CD14-positive monocyte (primary cell): ENCODE measurements at places on chromosomes 4 and X.
A peak's percentile ranks its signal among the peaks of the same experiment; 100 is the strongest.

- DNase-seq = no peak
Observed at GRCh38 chrX:29376584-29376983, 789.3 kb downstream of the IL1RAPL1 start.

GRCh38 chr4:175351473-175351872 lies 433.3 kb downstream of the ADAM29 start:
- no peak for DNase-seq

GRCh38 chr4:127975121-127975770 lies 10.0 kb downstream of the ABHD18 start:
- no peak for DNase-seq

DNA sequence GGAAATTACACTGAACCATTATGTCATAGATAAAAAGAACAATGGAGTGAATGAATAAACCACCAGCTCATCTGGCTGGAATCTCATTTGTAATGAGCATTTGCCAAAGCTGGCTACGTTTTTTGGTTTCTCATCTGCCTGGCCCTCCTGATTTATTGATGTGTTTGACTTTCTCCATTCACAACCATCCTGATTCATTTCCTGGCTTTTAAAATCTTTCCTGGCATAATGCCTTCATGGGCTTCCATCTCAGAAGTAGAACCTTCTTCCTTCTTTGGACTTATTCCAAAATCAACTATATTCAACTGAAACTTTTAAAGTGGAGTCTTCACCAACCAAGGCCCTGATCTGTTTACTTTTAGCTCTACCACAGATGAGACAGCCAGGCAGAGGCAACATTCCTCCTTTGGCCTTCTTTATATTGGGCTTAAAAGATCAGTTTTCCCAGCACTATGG lies 36.0 kb upstream of the ARSJ start:
- no peak for DNase-seq

- peak; percentile 41 for DNase-seq
Observed at GRCh38 chrX:96994093-96994492, 110.4 kb downstream of the RPA4 start.

DNA sequence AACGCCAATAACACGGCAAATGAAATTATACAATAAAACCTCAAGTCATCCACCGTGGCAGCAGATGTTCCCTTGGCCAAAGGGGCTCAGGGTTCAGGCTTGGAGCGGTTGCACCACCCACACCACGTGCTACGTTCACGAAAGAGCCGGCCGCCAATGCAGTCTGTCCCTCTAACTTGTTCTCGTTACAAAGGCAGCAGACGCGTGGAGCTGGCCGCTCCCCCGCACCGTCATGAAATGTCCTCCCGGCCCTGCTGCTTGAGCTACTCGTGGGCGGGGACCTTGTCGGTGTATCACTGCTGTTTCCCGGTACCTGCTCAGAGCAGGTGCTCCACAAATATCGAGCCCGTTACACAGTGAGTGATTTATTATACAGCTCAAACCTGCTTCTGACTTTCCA lies 36.4 kb upstream of the MAN2B2 start:
- no peak for DNase-seq

GRCh38 chr4:156609421-156609820 lies 362.2 kb downstream of the PDGFC start:
- no peak for DNase-seq

- no peak for DNase-seq
Observed at GRCh38 chr4:144599621-144600020, 46.3 kb upstream of the HHIP start.

- no peak for DNase-seq
Observed at GRCh38 chr4:185343726-185344581, 51.8 kb downstream of the LRP2BP start.

GRCh38 chrX:47638816-47639215 lies 9.1 kb upstream of the CFP start:
- DNase-seq = no peak

- peak; percentile 22 for DNase-seq
Observed at GRCh38 chrX:81205551-81205950, 3.6 kb downstream of the SH3BGRL start.

DNA sequence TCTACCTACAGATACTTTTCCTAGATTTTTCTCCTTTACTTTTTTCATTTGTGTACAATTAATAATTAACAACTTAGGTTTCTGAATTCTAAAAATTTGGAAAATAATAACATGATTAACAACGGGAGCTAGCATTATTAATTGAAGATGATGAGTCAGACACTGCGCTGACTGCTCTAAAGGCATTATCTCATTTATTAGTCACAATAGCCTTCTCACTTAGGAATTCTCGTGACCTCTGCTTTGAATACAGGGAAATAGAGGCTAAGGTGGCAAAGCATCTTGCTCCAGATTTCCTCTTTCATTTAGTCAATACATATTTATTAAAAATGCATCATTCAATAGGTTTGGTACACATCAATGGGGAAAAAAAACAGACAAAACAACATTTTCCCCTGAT lies 441.3 kb downstream of the PCDH18 start:
- DNase-seq = no peak

DNA sequence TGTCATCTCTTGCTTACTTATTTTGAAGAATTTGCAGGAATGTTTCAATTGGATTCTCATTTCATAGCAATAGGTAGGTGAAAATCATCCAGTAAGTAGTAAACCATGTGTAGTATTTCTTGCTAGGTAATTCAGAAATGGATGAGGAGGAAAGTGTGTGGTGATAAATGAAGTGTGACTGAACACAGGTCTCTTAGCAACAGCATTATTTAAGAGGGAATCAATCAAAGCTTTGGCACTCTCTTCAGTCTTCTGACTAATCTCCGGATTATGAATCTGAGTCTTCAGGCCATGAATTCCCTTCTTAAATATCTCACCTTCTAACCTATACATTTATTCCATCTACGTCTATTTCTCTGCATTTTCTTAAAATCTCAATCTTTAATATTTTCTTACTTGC lies 55.8 kb upstream of the ARHGAP24 start:
- no peak for DNase-seq

- DNase-seq = no peak
Observed at GRCh38 chr4:7002336-7002735, 40.8 kb upstream of the TADA2B start.

DNA sequence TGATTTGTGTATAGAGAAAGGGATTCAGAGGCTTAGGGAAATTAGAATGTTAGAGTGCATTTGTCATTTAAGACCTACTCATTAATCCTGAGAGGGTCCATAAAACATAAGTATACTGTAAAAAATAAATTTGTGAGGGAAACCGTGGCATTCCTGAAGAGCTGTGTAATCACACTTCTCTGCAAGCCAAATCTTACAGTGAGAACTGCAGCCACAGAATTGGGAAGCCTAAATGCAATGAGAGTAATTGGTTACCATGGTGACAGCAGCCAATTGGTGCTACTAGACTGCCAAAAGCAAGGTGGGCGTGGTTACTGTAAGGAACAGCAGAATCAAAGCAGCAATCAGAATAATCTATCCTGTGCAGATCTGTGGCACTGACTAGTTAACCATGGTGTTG lies 345.2 kb upstream of the GRID2 start:
- no peak for DNase-seq

- no peak for DNase-seq
Observed at GRCh38 chr4:74263551-74263950, 44.7 kb upstream of the EPGN start.

DNA sequence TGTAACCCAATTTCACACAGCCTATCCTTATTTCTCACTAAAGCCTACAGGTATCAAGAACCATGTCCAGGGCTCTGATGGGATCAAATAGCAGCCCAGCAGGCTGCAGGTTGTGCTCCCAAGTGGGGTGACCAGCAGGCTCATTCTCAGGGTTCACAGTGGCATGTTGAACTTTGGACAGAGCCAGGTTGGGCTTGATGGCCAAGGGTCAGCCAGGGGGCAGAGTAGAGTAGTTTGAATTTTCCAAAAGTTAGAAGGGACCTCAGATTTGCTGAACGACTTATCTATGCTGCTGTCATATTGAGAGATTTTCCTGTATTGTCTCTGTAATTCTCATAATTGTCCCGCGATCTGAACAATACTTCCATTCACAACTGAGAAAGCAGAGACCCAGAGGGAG lies 310.8 kb upstream of the BOD1L1 start:
- DNase-seq = no peak

DNA sequence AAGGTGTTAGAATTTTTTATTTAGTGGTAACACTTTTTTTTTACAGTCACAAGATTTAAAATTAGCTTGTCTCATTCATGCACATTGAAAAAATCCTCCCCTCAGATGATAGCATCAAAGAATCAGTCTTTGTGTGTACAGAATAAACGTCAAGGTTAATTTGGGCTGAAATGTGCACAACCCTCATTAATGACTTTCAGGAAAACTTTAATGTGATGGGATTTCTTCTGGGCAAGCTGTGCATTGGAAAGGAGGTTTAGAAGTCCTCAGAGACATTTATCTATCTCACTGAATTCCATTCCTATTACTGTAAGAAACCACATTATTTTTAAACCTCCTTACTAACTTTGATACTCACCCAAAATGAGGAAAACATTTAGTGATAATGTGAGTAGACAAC lies 88.2 kb upstream of the TECRL start:
- DNase-seq = no peak

- no peak for DNase-seq
Observed at GRCh38 chr4:173038192-173038896, 130.3 kb upstream of the GALNT7 start.

GRCh38 chrX:12497832-12498591 lies 293.2 kb upstream of the PRPS2 start:
- DNase-seq = no peak

DNA sequence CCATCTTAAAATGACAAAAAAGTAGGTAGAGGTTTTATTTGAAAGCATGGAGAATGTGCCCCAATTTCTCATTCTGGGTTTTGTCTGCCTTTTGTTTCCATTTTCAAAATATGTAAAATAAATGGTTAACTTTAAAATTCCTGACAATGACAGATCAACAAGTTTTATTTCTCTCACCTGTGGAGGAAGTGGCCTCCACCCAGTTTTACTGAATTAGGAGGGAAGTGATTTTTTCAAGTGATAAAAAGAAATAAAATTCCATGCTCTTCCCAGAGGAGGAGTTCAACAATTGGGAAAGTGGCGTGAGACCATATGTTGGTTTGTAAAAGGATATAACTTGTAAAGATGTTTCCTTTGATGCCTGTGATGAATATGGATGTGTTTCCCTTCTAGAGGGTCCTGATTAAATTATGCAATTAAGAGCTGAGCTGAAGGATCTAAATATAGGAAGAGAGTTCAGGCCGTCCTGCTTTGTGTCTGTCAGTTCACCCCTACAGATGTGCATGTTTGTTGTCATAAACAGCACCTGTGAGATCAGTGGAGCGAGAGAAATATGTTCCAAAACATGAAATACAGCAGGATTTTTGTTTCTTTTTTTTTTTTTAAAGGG lies 19.5 kb downstream of the SMAD1 start:
- DNase-seq = no peak

- no peak for DNase-seq
Observed at GRCh38 chr4:183287309-183287659, 32.8 kb downstream of the CLDN22 start.

DNA sequence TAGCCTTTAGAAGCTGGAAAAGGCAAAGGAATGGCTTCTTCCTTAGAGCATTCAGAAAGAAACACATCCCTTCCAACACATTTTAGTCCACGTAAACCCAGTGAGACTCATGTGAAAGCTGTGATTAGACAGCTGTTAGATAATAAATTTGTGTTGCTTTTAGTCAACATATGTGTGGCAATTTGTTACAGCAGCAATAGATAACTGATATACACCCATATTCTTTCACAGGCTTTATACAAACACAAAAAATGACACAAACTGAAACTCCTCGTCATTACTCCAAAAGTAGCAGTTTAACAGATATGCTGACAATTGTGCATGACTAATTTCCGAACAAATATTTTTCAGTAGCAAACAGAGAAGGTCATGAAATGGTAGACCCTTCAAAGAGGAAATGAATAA lies 65.3 kb downstream of the ANTXR2 start:
- no peak for DNase-seq

- DNase-seq = peak; percentile 99
Observed at GRCh38 chrX:1336331-1336943, at the start of gene IL3RA. Gene IL3RA (plus strand): TSS chrX:1336785. CDS start chrX:1341766, 4,981 bp downstream.

DNA sequence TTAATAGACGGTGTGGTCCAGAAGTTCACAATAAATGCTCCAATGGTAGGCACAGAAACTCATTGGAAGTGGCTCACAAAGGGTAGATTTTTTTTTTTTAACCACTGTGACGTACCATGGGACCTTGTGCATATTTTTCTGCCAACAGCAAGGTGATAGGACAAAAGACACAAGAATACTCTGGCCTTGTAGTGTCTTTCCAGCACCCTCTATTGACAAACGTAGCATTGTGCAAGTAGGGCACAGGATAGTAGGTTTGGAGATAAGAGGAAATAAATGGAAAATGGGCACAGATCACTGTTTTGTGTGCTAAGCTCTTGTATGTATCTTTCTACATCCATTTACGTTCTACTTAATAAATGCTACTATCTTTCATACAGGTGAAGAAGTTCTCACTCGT lies 2054.9 kb downstream of the PCDH7 start:
- peak; percentile 5 for DNase-seq

DNA sequence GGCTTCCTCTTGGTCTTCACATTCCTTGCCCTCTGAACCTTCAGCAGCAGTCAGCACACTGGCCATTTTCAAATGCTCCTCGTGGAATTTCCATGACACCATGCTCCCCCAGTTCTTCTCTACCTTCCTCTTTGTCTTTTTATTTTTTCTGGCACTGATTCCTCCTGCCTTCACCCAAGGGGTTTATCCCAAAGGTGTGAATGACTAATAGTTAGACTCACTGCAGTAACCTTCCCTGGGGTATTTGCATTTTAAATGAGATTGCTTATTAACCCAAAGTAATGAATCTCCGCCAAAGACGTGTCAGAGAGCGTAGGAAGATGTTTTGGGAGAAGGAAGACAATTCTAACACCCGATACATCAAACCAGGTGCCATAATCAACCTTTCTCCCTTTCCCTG lies 36.2 kb downstream of the CD40LG start:
- DNase-seq = no peak

GRCh38 chrX:130952266-130953043 lies 49.4 kb upstream of the ENOX2 start:
- DNase-seq = no peak

DNA sequence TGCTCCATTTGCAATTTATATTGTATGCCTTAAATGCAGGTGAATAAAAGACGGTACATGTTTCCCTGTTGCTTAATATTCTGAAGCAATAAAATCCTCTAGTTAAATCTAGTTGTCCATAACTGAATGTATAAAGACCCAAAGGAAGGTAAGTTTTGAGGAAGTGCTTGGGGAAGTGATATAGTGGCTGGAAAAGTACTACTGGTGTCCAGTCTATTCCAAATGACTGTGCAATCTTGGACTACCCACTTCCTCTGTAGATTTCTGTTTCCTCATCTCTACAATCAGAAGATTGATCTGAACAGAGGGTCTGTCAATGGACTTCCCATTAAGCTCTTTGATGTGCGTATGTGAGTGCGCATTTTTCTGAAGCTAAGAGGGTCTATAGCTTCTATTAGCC lies 17.0 kb downstream of the SNCA start:
- DNase-seq = peak; percentile 69

DNA sequence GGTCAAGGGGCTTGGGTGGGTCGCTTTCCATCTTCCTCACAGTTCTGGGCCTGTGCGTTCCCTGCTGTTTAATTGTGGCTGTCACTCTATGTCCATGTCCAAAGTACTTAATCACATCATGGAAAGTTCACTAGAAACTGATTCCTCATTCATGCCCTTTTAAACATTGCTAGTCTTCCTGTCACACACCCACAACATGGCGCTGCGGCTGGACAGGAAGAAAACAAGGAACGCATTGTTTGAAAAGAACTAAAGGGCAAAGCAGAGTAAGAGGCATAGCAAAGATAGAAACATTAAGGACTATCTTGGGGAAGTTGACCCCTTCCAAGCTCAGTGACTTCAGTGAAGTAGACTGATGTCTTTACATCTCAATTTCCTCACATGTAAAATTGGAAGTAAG lies 18.4 kb downstream of the PNPLA4 start:
- DNase-seq = no peak

- no peak for DNase-seq
Observed at GRCh38 chrX:13547671-13548070, 21.7 kb upstream of the EGFL6 start.
